ENCODE measurements at places on chromosomes 13 and 19. TPM values are rescaled to one million over a fixed set of nuclear protein-coding genes. Genes with fewer than 3 reads are reported as not detected.

Gene LMTK3
- 17.3 TPM for total RNA-seq

GRCh38 chr19:17681505-17682125, 6.5 kb downstream of the UNC13A start:
- H3K4me3 ChIP-seq, result no peak overlapping the region
- H3K27ac ChIP-seq, result no peak overlapping the region
- no peak for DNase-seq
- no peaks in the 10 kb centered on the region for H3K36me3 ChIP-seq
- H3K4me1 ChIP-seq, result peaks cover 9% of the 10 kb centered on the region
- peaks cover 7% of the 10 kb centered on the region for H3K27me3 ChIP-seq

DNA sequence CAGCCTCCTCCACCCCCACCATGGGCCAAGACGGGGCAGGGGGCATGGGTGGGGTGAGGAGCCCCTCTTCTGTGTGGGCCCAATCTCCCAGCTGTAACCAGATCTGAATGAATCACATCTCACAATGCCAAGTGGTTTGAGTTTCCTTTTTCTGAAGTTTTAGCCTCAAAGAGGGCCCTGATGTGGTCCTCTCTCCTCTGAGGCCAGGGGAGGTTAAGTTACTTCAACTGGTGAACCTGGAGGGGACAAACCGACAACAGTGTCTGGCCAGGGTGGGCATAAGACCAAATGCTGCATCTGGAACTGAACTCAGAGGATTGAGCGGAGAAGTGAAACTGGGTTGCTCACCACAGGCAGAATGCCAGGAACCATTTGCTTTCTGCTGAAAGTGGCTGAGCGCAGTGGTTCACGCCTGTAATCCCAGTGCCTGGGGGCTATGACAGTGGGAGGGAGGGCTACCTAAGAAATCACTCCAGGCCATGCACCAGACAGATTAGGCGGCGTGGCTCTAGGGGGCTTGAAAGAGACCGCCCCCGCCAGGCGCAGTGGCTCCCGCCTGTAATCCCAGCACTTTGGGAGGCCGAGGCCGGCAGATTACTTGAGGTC, 15.4 kb upstream of the IRGC start:
- H3K4me1 ChIP-seq, result peaks cover 20% of the 10 kb centered on the region
- peak overlapping the region; percentile 7 for H3K4me3 ChIP-seq
- no peak for DNase-seq
- H3K27me3 ChIP-seq, result no peaks in the 10 kb centered on the region
- H3K27ac ChIP-seq, result peak overlapping the region; percentile 47
- no peaks in the 10 kb centered on the region for H3K36me3 ChIP-seq

- no peaks in the 10 kb centered on the region for H3K36me3 ChIP-seq
- DNase-seq, result no peak
- no peaks in the 10 kb centered on the region for H3K4me1 ChIP-seq
- H3K4me3 ChIP-seq, result no peak overlapping the region
- no peaks in the 10 kb centered on the region for H3K27me3 ChIP-seq
Observed at GRCh38 chr13:106263801-106264200, 271.7 kb downstream of the EFNB2 start.

Gene OR7A5
- not detected for total RNA-seq

Gene CGB3
- total RNA-seq, result not detected

Gene ATP8B3
- total RNA-seq, result not detected

Gene PNMA8A
- total RNA-seq, result not detected

GRCh38 chr13:111387026-111387871, 66.8 kb downstream of the TEX29 start:
- DNase-seq, result peak; percentile 22
- no peak overlapping the region for H3K27ac ChIP-seq
- no peaks in the 10 kb centered on the region for H3K4me1 ChIP-seq
- no peaks in the 10 kb centered on the region for H3K27me3 ChIP-seq

GRCh38 chr19:9857920-9858746, 23.0 kb downstream of the PIN1 start:
- peak overlapping the region; percentile 62 for H3K27ac ChIP-seq
- no peaks in the 10 kb centered on the region for H3K4me1 ChIP-seq
- DNase-seq, result no peak
- no peaks in the 10 kb centered on the region for H3K27me3 ChIP-seq
- no peaks in the 10 kb centered on the region for H3K36me3 ChIP-seq

Gene ARHGEF1
- 160 TPM for total RNA-seq

DNA sequence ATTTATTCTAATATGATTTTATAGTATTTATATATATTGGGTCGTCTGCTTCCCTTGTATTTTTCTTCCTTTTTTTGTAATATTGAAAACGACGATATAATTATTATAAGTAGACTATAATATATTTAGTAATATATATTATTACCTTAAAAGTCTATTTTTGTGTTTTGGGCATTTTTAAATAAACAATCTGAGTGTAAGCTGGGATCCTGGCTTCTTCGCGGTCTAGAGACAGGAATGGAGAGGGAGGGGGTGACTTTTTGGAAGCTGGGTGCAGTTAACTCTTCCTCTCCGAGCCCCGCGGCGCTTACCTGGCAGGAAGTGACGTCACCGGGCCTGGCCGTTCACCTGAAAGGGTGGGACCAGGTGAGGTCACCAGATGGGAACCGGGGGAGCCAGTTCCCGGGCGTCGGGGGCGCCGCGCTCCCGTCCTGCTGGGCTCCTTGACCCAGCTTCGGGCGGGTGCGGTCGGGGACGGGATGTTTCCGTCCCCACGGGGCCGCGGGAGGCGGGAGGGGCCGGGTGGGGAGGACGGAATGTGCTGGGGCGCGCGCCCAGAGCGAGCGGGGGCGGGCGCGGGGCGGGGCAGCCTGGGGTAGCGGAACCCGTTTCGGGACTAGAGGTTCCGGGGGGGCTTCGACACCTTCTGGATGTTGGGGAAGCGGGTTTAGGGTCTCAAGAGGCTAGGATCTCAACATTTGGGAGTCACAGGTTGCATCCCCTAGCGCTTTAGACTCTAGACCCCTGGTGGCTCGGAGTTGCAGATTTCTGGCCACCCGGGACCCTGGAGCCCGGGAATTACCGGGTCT, 2.8 kb downstream of the ZFP36 start:
- peak; percentile 97 for DNase-seq
- no peaks in the 10 kb centered on the region for H3K27me3 ChIP-seq
- peak overlapping the region; percentile 100 for H3K27ac ChIP-seq
- peaks cover 32% of the 10 kb centered on the region for H3K4me1 ChIP-seq
- peak overlapping the region; percentile 94 for H3K4me3 ChIP-seq

- no peak overlapping the region for H3K4me3 ChIP-seq
- H3K27ac ChIP-seq, result no peak overlapping the region
- H3K4me1 ChIP-seq, result peaks cover 12% of the 10 kb centered on the region
- H3K27me3 ChIP-seq, result no peaks in the 10 kb centered on the region
- DNase-seq, result no peak
- no peaks in the 10 kb centered on the region for H3K36me3 ChIP-seq
Observed at GRCh38 chr19:47595944-47596343, 13.0 kb upstream of the BICRA start.

DNA sequence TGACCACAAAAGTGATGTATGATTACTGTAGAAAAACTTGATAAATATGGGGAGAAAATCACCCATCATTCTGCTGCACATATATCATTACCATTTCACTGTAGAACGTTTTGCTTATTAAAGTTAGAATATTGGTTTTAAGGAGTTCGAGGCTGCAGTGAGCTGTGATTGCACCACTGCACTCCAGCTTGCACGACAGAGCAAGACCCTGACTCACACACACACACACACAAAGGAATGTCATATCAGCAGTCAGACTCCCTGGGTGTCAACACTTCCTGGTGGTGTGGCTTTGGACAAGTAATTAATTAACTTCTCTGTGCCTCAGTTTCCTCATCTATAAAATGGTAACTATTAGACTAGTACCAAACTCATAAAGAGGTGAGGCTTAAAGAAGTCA, 11.3 kb upstream of the PNMA8A start:
- H3K4me1 ChIP-seq, result peaks cover 4% of the 10 kb centered on the region
- no peaks in the 10 kb centered on the region for H3K27me3 ChIP-seq
- no peaks in the 10 kb centered on the region for H3K36me3 ChIP-seq
- no peak for DNase-seq
- H3K27ac ChIP-seq, result no peak overlapping the region
- no peak overlapping the region for H3K4me3 ChIP-seq

Gene HCST
- not detected for total RNA-seq

DNA sequence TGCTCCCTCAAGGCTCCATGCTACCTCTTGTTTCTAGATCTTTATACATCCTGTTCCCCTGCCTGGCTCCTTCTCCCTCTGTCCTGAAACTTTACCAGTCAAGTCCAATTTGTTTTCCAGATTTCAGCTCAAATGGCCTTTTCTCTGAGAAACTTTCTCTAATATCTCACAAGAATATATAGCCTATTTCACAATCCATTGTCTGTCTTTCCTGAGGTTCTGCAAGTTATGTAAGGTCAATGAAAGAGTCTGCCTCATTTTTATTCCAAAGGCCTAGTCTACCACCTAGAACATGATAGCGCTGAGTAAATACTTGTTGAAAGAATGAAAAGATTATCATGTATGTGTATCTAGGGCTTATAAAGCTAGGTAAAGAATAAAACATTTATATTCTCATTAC, 348.8 kb downstream of the SPRY2 start:
- no peak for DNase-seq
- no peaks in the 10 kb centered on the region for H3K27me3 ChIP-seq
- H3K27ac ChIP-seq, result no peak overlapping the region
- H3K4me3 ChIP-seq, result no peak overlapping the region

Gene OVOL3
- total RNA-seq, result not detected

- peak within 1 kb of the TSS; percentile 7 for H3K27ac ChIP-seq
- no peak for DNase-seq
- peaks cover 29% of the 10 kb centered on the region for H3K27me3 ChIP-seq
- peaks cover 10% of the 10 kb centered on the region for H3K4me1 ChIP-seq
Observed at GRCh38 chr19:2308114-2308556, at the start of gene LINGO3. TSS of gene LINGO3 (minus strand) at chr19:2308154. CDS start at chr19:2291776, 16,378 bp downstream.

DNA sequence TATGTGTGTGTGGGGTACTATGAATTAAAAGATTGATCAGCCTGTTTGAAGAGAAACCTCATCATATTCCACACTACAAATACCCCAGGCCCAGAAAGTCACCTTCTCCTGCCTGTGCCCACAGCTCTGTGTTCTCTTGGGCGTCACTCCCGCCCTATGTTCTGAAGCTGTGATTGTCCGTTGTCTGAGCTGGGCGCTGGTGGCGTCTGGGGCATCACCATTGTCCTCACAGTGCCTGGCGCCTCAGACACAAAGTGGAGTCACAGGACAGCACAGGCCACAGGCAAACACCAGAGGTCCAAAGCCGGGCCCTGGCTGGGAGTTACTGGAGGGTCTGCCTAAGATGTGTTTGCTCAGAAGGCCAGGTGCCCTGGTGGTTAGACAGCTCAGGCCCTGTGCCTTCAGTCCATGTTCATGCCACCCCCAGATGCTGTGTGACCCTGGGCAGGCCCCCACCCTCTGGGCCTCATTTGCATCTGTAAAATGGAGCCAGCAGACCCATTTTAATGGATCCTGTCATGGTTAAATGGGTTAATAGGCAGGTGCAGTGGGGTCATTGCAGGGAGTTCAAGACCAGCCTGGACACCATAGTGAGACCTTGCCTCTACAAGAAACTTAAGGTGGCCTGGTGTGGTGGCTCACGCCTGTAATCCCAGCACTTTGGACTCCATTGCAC, 34.5 kb downstream of the DNM2 start:
- H3K27ac ChIP-seq, result peak overlapping the region; percentile 75
- no peak for DNase-seq
- no peak overlapping the region for H3K4me3 ChIP-seq
- no peaks in the 10 kb centered on the region for H3K36me3 ChIP-seq

DNA sequence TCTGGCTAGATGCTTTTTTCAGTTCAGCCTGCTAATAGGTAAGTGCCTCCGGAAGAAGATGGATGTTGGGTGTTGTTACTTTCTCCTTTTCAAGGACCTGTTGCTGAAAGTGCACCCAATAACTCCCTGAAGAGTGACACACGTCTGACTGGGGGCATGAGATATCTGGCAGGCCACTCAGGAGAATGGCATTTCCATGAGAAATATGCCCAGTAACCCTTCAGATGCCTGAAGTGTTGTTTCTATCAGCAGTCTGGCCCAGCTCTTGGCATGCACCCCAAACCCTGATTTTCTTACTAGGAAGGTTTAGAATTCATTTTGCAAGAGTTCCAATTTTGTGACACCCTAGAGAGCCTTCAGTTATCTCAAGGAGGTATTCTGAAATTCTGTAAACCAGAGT, 71.5 kb downstream of the ARHGAP35 start:
- H3K27me3 ChIP-seq, result no peaks in the 10 kb centered on the region
- H3K4me1 ChIP-seq, result no peaks in the 10 kb centered on the region
- no peak overlapping the region for H3K27ac ChIP-seq
- no peak for DNase-seq

DNA sequence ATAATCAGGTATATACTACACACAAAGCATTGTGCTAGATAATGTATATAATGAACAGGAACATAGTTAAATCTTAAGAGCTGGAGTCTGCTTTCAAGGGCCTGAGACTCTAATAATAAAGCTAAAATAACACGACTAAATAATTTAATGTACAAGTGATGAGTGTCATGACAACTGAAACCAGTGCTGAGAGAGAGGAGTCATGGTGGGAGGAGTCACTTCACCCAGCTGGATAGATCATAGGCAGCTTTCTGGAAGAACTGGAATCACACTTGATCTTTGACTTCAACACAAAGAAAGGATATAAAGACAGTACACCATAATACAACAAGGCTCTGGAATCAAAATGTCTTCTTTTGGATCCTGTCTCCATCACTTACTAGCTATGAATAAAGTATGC, 7.1 kb downstream of the RBM26 start:
- no peaks in the 10 kb centered on the region for H3K36me3 ChIP-seq
- no peak for DNase-seq
- no peak overlapping the region for H3K4me3 ChIP-seq
- no peak overlapping the region for H3K27ac ChIP-seq
- no peaks in the 10 kb centered on the region for H3K27me3 ChIP-seq
- peaks cover 3% of the 10 kb centered on the region for H3K4me1 ChIP-seq

DNA sequence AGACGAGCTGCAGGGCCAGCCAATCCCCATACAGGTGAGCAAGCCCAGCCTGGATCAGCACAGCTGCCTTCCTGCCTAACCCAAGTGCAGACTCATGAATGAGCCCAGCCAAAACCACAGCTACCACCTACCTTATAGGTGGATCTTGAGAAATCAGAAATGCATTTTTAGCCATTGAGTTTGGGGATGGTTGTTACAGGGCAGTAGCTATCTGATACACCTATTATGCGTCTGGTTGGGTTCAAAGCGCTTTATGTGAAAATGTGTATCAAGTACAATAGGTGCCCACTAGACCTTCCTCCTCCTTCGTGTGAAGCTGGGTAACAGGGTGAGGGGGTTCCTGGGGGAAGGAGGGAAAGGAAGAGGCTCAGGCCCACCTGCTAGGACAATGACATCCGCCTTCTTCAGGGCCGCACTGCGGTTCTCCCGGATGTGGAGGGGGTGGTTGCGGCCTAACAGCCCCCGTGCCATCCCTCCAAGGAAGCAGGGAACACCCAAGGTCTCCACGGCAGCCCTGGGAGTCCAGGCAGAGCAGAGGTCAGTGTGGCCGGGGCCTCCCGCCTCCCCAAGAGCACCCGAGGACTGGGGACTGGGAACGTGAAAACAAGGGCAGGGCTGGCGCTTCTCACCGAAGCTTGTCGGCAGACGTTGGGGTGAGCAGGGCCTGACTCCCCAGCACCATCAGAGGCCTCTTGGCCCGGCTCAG, 11.7 kb downstream of the SYDE1 start:
- DNase-seq, result no peak
- no peaks in the 10 kb centered on the region for H3K27me3 ChIP-seq
- no peaks in the 10 kb centered on the region for H3K36me3 ChIP-seq
- H3K4me1 ChIP-seq, result peaks cover 9% of the 10 kb centered on the region
- no peak overlapping the region for H3K4me3 ChIP-seq
- H3K27ac ChIP-seq, result no peak overlapping the region

Gene PEX11G
- total RNA-seq, result not detected

Data from Peyer's patch (tissue), 4 donors.